ENCODE measurements at places on chromosomes 7 and 10. TPM values are rescaled to one million over a fixed set of nuclear protein-coding genes. Genes with fewer than 3 reads are reported as not detected.

The NXPH1 gene
- total RNA-seq, result not detected

GRCh38 chr7:95660023-95660434, 63.7 kb upstream of the PDK4 start:
- no peak overlapping the region for H3K27ac ChIP-seq
- no peak for DNase-seq
- H3K27me3 ChIP-seq, result no peaks in the 10 kb centered on the region
- no peak overlapping the region for H3K4me3 ChIP-seq
- no peaks in the 10 kb centered on the region for H3K4me1 ChIP-seq

DNA sequence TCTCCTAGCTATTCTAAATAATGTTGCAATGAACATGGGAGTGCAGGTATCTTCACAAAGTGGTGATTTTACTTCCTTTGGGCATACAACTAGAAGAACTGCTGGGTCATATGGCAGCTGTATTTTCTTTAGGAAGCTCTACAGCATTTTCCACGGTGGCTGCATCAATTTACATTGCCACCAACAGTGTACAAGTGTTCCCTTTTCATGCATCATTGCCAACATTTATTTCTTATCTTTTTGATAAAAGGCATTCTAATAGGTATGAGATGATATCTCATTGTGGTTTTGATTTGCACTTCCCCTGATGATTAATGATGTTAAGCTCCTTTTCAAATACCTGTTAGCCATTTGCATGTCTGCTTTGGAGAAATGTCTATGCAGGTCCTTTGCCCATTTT, 52.6 kb downstream of the NT5C2 start:
- peaks cover 2% of the 10 kb centered on the region for H3K4me1 ChIP-seq
- H3K36me3 ChIP-seq, result peaks cover 43% of the 10 kb centered on the region
- no peak overlapping the region for H3K27ac ChIP-seq
- no peak for DNase-seq

The CRHR2 gene
- not detected for total RNA-seq

The SPDYE8 gene
- total RNA-seq, result not detected

GRCh38 chr10:50545846-50546245, 77.9 kb downstream of the SGMS1 start:
- H3K4me1 ChIP-seq, result peaks cover 37% of the 10 kb centered on the region
- no peak overlapping the region for H3K4me3 ChIP-seq
- peaks cover 15% of the 10 kb centered on the region for H3K36me3 ChIP-seq
- DNase-seq, result no peak
- no peak overlapping the region for H3K27ac ChIP-seq
- no peaks in the 10 kb centered on the region for H3K27me3 ChIP-seq

GRCh38 chr10:92689663-92690210, at the start of gene HHEX:
HHEX (plus strand) TSS chr10:92689955; CDS start chr10:92689987, 32 bp downstream.
- peaks cover 23% of the 10 kb centered on the region for H3K4me1 ChIP-seq
- peaks cover 5% of the 10 kb centered on the region for H3K36me3 ChIP-seq
- peak; percentile 34 for DNase-seq
- no peak within 1 kb of the TSS for H3K27ac ChIP-seq

The CABCOCO1 gene
- not detected for total RNA-seq

- peak within 1 kb of the TSS; percentile 34 for H3K4me3 ChIP-seq
- H3K36me3 ChIP-seq, result no peaks in the 10 kb centered on the region
- peaks cover 51% of the 10 kb centered on the region for H3K27me3 ChIP-seq
- H3K27ac ChIP-seq, result no peak within 1 kb of the TSS
- DNase-seq, result no peak
- H3K4me1 ChIP-seq, result peaks cover 24% of the 10 kb centered on the region
These were observed at the start of gene EPHB4 for GRCh38 chr7:100827330-100828226. EPHB4 (minus strand) TSS chr7:100827523; CDS start chr7:100827030, 493 bp downstream.

- DNase-seq, result no peak
- no peaks in the 10 kb centered on the region for H3K36me3 ChIP-seq
- no peak overlapping the region for H3K27ac ChIP-seq
- H3K4me3 ChIP-seq, result no peak overlapping the region
- H3K27me3 ChIP-seq, result no peaks in the 10 kb centered on the region
These were observed 967.8 kb upstream of the SORCS1 start for GRCh38 chr10:108132303-108132702.

DNA sequence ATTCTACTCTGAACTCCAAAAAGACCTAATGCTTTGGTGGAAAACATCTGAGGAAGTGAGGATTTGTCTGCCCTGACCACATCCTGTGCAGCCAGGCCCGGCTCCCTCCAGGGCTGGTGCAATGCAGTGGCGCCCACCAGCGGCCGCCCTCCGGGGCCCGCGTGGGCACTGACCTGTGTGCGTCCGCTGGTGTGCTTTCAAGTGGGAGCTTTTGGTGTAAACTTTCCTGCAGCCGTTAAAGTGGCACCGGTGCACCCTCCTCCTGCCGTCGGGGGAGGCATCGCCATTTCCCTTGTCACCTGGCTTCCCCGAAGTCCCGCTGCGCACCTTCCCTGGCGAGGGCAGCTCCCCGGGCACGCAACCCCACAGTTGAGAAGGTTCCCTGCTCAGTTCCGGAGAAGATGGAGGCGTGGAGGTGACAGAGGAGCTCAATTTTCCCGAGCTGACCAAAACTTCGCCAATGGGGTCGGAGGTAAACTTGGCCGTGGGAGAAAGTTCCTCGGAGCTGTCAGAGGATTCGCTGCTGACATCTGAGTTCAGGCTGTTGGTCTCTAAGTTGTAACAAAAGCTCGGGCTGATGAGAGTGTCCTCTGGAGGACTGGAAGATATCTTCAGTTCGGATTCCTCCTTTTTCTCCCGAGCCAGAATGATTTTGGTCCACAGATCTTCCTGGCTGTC, 3.4 kb downstream of the KLF6 start:
- peaks cover 82% of the 10 kb centered on the region for H3K36me3 ChIP-seq
- no peaks in the 10 kb centered on the region for H3K27me3 ChIP-seq
- peak overlapping the region; percentile 98 for H3K27ac ChIP-seq
- H3K4me1 ChIP-seq, result peaks cover 59% of the 10 kb centered on the region

DNA sequence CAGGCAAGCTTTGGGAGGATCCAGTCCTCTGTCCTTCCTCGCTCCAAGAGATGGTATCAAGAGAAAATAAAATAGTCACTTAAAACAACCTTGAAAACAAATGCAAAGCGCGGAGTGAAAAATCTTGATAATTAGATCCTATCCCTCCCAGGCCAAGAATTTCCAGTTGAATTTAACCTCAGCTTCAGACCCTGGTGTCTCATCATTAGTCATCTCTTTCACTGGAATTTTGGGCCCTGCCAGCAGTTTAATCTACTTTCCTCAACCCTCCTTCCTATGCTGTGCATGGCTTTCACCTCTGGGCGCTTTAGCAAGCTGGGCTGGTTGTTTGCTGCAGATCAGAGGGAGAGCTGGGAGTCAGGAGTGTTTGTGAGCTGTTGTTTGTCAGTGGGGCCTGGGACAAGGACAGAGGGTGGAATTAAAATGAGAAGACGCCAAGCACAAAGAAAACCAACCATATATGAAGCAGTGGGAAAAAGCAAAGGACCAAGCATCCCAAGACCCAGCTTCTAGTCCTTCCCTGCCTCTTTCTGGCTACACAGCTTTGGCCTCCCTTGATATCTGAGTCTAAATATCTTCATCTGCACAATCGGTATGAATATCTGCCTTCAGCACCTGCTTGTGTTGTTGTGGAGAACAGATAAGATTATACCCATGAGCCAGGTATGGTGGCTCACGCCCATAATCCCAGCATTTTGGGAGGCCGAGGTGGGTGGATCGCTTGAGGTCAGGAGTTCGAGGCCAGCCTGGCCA, 13.5 kb downstream of the MYOF start:
- peaks cover 16% of the 10 kb centered on the region for H3K4me1 ChIP-seq
- H3K4me3 ChIP-seq, result no peak overlapping the region
- H3K36me3 ChIP-seq, result peaks cover 5% of the 10 kb centered on the region
- DNase-seq, result no peak
- H3K27me3 ChIP-seq, result no peaks in the 10 kb centered on the region

GRCh38 chr7:158771213-158771834, 58.0 kb downstream of the ESYT2 start:
- H3K4me1 ChIP-seq, result peaks cover 28% of the 10 kb centered on the region
- H3K27me3 ChIP-seq, result no peaks in the 10 kb centered on the region
- peaks cover 73% of the 10 kb centered on the region for H3K36me3 ChIP-seq
- no peak overlapping the region for H3K27ac ChIP-seq
- H3K4me3 ChIP-seq, result no peak overlapping the region

The NPY4R gene
- not detected for total RNA-seq

GRCh38 chr7:77691892-77692491, 4.3 kb upstream of the RSBN1L start:
- H3K36me3 ChIP-seq, result peaks cover 26% of the 10 kb centered on the region
- peaks cover 39% of the 10 kb centered on the region for H3K4me1 ChIP-seq
- no peak for DNase-seq
- no peaks in the 10 kb centered on the region for H3K27me3 ChIP-seq

DNA sequence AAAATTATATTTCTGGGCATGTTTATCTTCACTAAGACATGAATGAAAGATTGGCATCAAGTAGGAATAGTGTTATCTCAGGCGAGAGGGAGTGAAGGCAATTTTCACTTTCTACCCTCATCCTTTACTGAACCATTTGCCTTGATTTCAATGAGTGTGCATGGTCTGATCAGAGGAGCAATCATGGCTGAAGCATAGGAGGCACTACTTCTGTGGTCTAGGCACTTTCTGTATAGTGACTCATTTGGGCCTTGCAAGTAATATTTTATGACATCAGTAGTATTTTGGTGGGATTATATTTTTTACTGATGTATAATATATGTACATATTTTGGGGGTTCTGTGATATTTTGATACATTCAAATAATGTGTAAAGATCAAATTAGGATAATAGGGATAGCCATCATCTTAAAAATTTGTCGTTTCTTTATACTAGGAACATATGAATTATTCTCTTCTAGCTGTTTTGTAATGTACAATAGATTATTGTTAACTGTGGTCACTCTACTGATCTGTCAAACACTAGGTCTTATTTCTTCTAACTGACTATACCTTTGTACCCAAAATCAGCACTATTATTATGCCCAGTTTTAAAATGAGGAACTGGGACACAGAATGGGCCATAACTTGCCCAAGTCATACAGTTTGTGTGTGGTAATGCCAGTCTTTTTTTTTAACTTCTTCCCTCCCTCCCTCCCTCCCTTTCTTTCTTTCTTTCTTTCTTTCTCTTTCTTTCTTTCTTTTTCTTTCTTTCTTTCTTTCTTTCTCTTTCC, 101.9 kb downstream of the RAB11FIP2 start:
- H3K27ac ChIP-seq, result no peak overlapping the region
- H3K4me3 ChIP-seq, result no peak overlapping the region
- no peaks in the 10 kb centered on the region for H3K4me1 ChIP-seq
- DNase-seq, result no peak
- peaks cover 4% of the 10 kb centered on the region for H3K27me3 ChIP-seq

GRCh38 chr10:84269162-84269561, 24.3 kb downstream of the RGR start:
- no peak overlapping the region for H3K27ac ChIP-seq
- no peaks in the 10 kb centered on the region for H3K36me3 ChIP-seq
- no peak for DNase-seq
- no peak overlapping the region for H3K4me3 ChIP-seq

GRCh38 chr7:23012908-23013714, 819 bp downstream of the HYCC1 start:
- H3K27ac ChIP-seq, result no peak overlapping the region
- peaks cover 19% of the 10 kb centered on the region for H3K36me3 ChIP-seq
- H3K27me3 ChIP-seq, result no peaks in the 10 kb centered on the region
- peaks cover 37% of the 10 kb centered on the region for H3K4me1 ChIP-seq
- peak; percentile 34 for DNase-seq

The DOCK1 gene
- not detected for total RNA-seq

The CPN1 gene
- total RNA-seq, result not detected

GRCh38 chr10:124743191-124744101, 732 bp downstream of the FAM53B start:
- peaks cover 56% of the 10 kb centered on the region for H3K4me1 ChIP-seq
- peaks cover 21% of the 10 kb centered on the region for H3K36me3 ChIP-seq
- H3K27me3 ChIP-seq, result peaks cover 2% of the 10 kb centered on the region
- DNase-seq, result no peak
- peak overlapping the region; percentile 92 for H3K27ac ChIP-seq

GRCh38 chr7:1846331-1847065, 176.4 kb downstream of the ELFN1 start:
- no peaks in the 10 kb centered on the region for H3K27me3 ChIP-seq
- no peak overlapping the region for H3K27ac ChIP-seq
- peaks cover 4% of the 10 kb centered on the region for H3K36me3 ChIP-seq
- no peak for DNase-seq

DNA sequence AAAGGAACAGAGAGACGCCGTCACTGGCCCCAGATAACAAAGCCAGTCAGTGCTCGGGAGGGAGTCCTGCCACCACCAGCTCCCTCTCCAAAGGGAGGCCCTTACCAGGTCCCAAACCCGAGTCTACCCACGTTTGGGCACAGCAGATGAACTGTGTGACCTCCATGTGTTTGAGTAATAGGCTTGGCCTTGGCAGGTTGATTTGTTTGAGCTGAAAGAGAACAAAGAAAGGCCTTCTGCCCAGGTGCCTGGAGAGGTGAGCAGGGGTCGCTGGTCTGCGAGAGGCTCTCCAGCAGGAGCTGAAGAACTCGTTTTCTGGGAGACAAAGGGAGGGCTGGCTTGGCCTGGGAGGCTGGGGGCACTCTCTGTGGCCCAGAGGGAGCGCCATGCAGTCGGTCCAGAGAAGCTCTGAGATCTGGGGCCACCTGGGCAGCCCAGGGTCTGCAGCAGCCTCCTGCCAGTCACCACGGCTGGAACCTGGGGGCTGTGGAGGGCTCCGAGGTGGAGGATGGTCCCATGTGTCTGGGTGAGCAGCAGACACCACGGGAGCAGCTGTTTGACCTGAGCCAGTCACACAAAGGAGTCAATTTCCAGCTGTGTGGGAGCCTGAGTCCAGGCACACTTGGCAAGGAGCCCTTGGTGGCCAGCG, 99.7 kb downstream of the PAXIP1 start:
- no peak overlapping the region for H3K4me3 ChIP-seq
- H3K36me3 ChIP-seq, result no peaks in the 10 kb centered on the region
- no peak overlapping the region for H3K27ac ChIP-seq
- peaks cover 2% of the 10 kb centered on the region for H3K4me1 ChIP-seq
- DNase-seq, result no peak

GRCh38 chr10:112981553-112981952, 31.5 kb downstream of the TCF7L2 start:
- peaks cover 6% of the 10 kb centered on the region for H3K4me1 ChIP-seq
- H3K27me3 ChIP-seq, result peaks cover 68% of the 10 kb centered on the region
- H3K27ac ChIP-seq, result no peak overlapping the region

DNA sequence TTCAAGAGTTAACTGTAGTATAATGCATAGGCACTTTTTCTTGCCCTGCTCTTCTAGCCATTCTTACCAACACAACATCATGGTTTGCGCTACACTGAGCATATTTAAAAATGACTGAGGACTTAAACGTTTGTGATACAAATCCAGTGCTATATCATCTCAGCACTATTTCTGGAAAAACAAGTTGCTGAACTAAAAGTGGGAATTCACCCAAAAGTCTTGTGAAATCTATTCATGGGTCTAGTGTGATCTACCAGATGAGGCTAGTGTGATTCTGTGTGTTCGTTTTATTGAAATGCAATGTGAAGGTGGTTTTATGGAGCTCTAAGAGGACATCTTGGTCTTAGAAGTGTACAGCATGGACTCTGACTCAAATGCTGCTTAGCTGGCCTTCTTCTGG, 584.6 kb upstream of the POM121L12 start:
- no peaks in the 10 kb centered on the region for H3K36me3 ChIP-seq
- H3K4me1 ChIP-seq, result no peaks in the 10 kb centered on the region
- H3K27ac ChIP-seq, result no peak overlapping the region
- H3K27me3 ChIP-seq, result no peaks in the 10 kb centered on the region

All from activated CD4-positive, alpha-beta memory T cell treated with anti-CD3 and anti-CD28 coated beads, Interleukin-2, amount 10 ng/mL, durations not matched to agents 7 days and 5 days (primary cell).